Psoas muscle (tissue), 8 donors: ENCODE measurements at places on chromosomes 7 and 10.

DNA sequence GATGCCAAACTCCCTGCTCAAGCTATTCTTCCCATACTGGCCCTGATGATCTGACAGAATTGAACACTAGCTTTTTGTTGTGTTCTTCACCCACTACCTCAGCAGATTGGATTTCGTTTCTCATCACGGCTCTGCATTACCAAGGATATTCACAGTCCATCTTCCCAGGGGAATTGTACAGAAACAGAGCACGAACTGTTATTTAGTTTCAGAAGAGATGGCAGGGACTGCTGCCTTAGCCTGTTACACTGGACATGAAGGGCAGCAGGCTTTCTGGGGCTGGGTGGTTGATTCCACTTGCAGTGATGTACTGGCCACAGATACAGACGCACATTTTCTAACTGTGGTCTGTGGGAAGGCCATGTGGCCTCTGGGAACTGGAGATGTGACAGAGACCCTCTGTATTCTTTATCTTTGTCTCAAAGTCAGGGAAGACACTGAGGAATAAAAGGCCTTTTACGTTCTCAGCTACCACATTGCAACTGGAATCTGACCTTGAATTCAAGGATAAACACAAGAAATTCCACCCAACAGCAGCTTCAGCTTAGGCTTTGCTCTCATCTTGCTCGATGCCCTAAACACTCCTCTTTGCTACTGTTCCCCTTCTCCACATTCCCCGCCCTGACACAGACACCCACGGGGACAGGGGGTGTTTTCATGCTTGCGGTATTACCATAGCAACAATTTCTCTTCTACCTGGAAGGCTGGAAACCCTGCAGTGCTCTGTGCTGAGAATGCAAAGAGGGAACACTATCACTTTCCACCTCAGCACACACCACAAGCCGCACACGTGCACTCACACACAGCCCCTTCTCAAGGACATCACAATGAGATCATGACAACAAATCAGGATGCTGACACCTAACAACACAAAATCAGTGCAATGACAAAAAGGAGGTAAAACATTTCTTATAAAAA, 81.7 kb downstream of the RNF216 start:
- no peak for DNase-seq

DNA sequence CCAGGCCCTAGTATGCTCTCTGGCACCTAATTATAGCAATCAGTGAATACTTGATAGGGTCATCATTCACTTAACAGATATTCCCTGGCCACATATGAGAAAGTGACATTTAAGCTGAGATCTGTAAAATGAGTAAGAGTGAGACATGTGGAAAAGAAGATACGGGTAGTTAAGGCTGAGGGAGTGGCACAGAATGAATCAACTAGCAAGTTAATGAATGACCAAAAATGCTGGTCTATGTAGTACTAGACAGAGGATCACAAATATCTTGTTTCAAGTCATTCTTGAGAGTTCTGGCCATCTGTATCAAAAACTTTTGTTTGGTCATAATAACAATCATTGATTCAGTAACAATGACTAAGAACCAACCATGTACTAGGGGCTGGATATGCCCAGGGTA, 954.9 kb downstream of the CNTNAP2 start:
- no peak for DNase-seq

DNA sequence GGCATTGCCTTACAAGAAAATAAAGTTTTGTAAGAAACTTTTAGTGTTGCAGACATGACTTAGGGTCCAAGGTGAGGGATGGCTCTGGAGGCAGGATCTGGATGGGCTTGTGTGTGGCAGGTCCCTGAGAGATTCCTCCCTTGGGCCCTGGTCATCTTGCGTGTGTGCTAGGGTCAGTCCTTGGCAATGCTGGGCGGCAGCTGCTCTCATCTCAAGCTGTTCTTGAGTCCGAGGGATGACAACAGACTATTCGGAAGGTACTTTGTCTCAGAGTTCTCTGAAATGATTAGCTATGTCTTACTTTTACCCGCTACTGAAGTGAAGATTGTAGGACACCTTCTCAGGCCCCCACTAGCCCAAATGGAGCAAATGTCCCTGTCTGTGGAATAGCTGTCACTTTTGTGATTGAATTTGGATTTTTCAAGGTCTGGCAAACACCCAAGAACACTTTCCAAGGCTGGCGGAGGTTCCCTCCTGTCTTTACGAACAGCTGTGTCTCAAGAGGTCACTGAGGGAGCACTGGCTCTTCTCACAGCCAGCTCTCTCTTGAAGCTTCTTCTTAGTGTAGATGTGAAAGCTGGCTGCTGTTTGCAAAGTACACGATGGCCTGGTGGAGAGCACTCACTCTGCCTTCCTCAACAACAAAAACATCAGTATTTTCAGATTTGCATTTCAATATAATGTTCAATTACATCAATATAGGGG, 253.6 kb downstream of the STK31 start:
- no peak for DNase-seq

DNA sequence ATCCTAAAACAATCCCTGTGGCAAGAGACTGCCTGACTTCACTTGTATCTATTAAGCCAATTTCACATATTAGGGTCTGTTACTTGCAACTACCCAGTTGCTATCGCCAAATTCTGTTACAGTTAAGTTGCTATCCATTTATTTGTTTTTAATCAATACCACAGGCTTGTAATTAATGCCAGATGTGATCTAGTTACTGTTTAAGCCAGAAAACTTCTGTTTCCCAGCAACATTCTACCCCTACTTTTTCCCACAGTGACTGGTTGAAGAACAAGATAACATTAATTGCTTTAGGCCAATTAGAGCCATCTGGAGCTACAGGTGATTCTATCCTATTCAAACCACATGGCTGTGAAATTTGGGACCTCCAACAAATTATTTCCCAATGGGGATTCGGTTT, 131.3 kb downstream of the ALOX5 start:
- DNase-seq, result no peak

DNA sequence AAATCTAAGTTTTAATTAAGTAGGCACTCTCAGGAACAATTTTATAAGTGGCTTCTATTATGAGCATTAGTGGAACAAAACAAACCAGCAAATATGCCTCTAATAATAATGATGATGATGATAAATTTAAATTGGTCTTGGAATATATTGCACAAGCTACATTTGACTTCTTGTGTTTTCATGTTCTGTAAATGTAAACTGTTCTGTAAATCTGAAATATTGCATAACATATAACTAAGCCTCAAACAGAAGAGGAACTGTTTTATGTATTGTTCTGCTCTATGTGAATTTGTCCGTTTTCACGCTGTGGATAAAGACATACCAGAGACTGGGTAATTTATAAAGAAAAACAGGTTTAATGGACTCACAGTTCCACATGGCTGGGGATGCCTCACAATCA, 625.2 kb upstream of the CELF2 start:
- DNase-seq, result no peak

DNA sequence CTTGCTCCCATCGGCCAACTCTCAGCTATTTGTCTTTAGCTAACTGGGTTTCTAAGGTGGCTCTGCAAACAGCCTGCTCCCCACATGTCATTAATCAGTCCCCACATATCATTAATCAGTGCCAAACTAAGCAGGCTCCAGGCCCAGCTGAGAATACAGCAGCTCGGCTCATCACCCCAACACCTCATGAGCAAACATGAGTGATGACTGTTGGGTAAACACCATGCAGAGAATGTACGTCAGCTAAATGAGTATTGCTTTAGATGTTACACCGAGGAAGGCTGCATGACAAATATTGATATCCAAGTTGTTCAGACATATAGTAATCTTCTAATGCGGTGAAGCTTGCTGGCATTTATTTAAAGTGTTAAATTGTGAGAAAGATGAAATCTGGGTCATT, 187.5 kb upstream of the AOAH start:
- no peak for DNase-seq

- DNase-seq, result no peak
These were observed 11.0 kb upstream of the OR6B1 start for GRCh38 chr7:143988976-143989745.

DNA sequence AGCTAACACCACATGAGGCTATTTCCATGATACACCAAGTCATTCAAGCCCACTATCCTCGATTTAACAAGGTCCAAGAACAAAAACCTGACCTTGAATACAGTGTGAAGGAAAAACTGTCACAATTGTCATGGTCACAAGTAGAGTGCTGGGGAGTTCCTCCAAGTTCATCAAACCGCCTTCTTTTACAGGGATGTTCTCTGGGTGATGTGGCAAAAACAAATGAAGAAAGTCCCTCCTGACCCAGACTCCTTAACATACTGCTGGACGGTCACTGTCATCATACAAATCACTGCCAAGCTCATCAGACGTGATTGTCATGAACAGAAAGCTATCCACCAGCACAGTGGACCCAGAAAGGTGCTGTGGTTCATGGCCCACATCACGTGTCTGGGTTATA, 28.9 kb downstream of the HIPK2 start:
- DNase-seq, result no peak

DNA sequence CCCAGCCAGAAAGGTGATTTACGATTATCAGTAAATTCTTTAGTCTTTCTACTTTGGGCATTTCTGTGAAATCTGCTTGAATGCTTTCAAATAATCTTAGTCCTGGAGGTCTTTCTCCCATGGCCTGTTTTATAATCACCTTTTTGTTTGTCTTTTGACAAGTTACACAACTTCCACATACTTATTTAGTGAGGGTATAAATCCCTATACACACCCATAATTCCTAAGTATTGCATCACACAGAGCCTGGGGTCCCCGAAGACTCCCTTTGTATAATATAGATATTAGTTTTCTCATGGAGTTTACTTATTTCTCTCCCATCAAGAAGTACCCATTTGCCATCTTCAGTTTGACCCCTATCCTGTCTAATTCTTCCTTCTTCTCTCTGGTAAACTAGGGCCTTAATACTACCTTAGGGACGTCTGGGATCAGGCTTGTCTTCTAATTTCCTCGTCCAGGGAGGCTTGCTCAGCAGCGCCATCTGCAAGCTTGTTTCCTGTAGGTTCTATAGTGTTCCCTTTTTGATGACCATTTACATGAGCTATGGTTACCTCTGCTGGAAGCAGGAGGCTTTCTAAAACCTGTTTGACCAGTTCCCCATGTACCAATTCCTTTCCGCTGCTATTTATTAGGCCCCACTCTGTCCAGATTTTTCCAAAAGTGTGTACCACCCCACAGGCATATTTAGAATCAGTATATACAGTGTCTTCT, 8.1 kb downstream of the DNAH11 start:
- DNase-seq, result no peak

DNA sequence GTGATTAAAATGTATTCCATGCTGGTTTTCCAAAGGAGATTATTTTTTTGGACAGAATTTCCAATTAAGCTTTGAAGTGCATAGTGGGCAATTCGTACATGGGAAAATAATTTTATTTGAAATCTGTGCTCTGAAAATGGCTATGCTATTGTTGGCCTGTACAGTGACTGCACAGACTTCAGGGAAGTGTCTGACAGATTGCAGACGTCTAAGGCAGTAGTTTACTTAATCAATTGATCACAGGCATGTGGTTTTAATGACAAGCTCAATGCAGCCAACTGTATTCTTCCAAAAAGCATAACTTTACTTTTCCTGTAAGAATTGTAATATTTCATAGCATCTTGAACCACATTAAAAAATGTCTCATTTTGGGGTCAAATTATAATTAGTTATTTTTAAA, 102.0 kb downstream of the SEMA3C start:
- no peak for DNase-seq

GRCh38 chr7:113890331-113891030, 28.3 kb downstream of the PPP1R3A start:
- DNase-seq, result no peak

GRCh38 chr7:116672596-116673456, 830 bp downstream of the MET start:
- peak; percentile 27 for DNase-seq

GRCh38 chr7:119177863-119178262, 953.4 kb downstream of the ANKRD7 start:
- no peak for DNase-seq

- no peak for DNase-seq
These were observed 79.4 kb upstream of the NXPH1 start for GRCh38 chr7:8353991-8354390.

DNA sequence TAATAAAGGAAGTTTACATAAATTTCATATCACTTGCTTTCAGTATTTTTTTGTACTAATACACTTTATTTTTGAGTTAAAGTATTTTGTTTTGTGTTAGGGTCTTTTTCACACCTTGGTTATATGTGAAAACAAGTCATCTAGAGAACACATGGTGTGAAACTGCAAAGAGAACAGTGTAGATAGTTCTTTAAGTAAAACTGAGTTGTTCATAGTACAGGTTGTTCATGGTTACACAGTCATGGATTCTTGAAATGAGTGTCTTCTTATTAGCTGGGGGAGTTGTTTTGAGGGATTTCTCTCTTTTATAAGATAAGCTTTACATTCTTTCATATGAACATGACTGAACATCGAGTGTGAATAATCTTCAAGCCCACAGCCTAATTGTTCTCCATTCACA, 244.2 kb downstream of the THSD7A start:
- DNase-seq, result no peak

- DNase-seq, result no peak
These were observed 14.0 kb upstream of the SLC18A2 start for GRCh38 chr10:117226813-117227451.

- DNase-seq, result peak; percentile 95
These were observed 15.5 kb downstream of the ZMIZ1 start for GRCh38 chr10:79084012-79084971.

- no peak for DNase-seq
These were observed 107.5 kb downstream of the POU6F2 start for GRCh38 chr7:39085189-39085588.

DNA sequence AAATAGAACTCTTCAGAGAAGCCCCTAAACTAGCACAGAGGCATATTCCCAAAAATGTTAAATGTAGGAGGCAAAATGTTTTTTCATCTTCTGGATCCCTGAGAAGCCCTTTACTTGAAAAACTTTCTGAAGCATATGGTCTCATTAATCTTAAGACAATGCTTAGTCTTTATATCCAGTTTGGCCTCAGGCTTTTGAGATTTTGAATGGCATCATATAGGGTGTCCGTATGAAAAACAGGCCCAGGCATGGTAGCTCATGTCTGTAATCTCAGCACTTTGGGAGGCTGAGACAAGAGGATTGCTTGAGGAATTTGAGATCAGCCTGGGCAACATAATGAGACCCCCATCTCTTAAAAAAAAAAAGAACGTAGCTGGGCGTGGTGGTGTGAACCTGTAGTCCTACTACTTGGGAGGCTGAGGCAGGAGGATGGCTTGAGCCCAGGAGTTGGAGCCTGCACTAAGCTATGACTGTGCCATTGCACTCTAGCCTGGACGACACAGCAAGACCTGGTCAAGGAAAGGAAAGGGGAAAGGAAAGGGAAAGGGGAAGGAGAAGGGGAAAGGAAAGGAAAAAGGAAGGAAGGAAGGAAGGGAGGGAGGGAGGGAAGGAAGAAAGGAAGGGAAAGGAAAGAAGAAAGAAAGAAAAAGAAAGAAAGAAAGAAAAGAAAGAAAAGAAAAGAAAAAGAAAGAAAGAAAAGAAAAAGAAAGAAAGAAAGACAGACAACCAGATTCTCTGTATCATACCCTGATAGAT, 119.4 kb downstream of the CDK6 start:
- no peak for DNase-seq

GRCh38 chr10:90587081-90587491, 270.8 kb downstream of the HTR7 start:
- no peak for DNase-seq

- no peak for DNase-seq
These were observed 545.7 kb downstream of the GATA3 start for GRCh38 chr10:8600192-8600591.

GRCh38 chr10:13659887-13660550, 73.3 kb downstream of the PRPF18 start:
- DNase-seq, result peak; percentile 83
